Activated CD4-positive, alpha-beta T cell treated with anti-CD3 and anti-CD28 coated beads, Interleukin-2, amount 10 ng/mL, durations not matched to agents 24 days and 14 days (primary cell): ENCODE measurements at places on chromosomes 7 and 10. TPM values are rescaled to one million over a fixed set of nuclear protein-coding genes. Genes with fewer than 3 reads are reported as not detected.

DNA sequence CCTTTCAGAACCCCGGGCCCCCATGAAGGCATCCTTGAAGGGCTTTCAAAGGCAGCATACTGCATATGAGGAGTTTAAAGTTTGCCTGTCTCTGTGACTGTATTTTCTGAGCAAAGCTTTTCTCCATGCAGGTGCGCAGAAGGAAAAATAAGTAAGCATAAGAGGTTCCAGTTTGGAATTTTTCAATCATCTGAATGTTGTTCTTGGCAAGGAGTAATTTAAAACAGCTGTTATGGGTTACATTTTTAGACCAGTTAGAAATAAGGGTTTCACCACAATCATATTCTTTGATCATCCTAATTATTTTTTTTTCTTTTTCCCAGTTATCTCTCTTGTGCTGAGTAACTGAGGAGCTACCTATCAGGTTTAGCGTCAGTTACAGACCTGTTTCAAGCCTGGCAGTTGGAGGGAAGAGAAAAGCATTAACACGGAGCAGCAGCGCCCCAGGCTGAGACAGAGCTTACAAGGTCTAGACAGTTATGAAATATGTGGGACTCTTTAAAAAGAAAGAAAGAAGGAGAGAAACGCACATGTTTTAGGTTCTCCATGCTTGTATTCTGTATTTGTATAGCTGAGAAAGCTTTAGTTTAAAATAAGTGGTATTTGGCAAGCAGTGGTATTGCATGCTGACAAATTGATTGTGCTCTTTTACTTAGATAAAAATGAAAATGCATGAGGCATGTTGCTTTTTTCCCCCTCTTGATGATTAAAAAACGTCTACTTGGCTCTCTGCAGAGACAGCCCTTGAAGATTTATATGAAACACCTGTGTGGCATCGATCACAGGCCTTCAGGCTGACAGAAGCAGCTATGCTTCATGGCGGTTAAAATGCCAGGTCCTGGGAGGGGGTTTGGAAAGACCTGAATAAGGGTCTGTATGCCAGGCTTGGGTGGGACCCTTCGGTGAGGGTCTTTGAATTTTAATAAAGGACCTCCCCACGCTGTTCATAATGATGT lies 157.6 kb downstream of the GRK5 start:
- DNase-seq, result no peak

ADAMTS14 gene
- total RNA-seq, result 0.33 and 0.52 TPM in 2 replicates

GRCh38 chr7:113161050-113161449 lies 42.7 kb upstream of the SMIM30 start:
- no peak for DNase-seq

SSC4D gene
- 0.77 and 0.80 TPM in 2 replicates for total RNA-seq

DNA sequence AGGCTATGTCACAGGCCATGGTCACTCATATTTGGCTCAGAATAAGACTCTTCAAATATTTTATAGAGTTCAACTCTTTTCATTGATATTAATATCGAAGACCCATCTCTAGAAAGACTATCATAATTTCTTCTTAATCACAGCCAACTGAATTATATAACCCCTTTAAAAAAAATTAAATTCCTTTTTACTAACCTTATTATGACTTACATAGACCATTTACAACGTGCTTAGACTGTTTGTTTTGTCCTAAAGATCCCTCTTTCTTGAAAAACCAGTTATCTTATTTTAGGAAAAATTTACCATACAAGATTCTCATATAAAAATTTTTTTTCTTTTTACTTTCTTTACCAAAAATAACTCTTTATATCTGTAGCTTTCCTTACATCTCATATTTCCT lies 10.2 kb upstream of the TMEM254 start:
- DNase-seq, result no peak

SFTPA2 gene
- total RNA-seq, result not detected in 2 replicates

GRCh38 chr7:27689591-27690164 lies 27.0 kb upstream of the HIBADH start:
- peak; percentile 65 for DNase-seq

GRCh38 chr7:127755521-127755920 lies 103.5 kb downstream of the SND1 start:
- DNase-seq, result no peak

JAZF1 gene
- total RNA-seq, result 4.2 and 4.4 TPM in 2 replicates

DNA sequence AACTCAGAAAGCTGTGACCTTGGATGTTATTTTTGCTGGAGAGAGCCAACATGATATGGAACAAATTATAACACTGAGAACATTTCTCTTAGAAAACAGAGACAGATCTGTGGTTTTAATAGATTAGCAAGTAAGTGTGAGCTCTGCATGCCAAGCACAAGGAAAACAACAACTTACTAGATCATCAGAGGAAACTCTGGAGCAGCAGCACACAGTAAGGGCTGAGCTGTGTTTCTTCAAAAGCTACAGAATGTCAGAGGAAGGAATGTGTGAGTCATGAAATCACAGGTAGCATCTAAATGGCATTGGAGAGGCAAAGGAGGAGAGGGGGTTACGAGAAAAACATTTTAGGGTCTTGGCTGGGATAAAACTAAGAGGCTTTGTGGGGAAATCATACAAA lies 283.4 kb upstream of the FZD8 start:
- no peak for DNase-seq

DNA sequence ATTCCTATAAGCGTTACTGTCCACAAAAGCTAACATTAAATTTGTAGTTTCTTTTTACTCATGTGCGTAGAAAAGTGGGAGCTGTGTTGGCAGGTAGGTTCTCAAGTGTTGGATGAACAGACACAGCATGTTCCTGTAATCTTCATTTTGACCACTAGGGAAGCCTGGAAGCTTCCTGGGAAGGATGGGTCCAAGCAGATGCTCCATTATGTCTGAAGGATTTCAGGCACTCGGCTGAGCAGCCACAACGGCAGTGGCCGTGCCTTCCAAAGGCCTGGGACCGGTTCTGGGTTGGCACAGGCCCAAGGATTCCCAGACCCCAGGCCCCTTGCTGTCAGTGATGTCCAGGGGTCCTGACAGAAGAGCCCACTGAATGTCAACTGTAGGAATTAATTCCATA lies 386.3 kb downstream of the TNS3 start:
- no peak for DNase-seq

DNA sequence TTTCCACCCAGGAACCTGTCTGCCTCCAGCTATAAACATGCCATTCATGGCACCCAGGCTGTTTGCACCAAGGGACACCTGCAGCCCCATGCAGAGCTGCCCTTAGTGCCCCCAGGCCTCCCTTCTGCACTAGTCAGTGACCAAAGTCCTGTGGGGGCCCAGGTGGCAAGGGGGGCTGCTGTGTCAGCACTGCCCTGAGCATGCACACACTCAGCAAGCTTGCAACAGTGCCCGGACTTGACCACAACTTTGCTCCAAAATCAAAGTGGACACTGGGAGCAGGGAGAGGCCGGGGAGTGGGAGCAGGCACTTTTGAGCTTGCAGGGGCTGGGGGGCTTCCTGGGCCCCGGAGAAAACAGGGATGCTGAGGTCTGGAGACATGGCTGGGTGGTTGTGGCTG lies 192.9 kb upstream of the MBL2 start:
- no peak for DNase-seq

- DNase-seq, result no peak
Observed at GRCh38 chr10:80870282-80870681, 332.6 kb downstream of the SH2D4B start.

DNA sequence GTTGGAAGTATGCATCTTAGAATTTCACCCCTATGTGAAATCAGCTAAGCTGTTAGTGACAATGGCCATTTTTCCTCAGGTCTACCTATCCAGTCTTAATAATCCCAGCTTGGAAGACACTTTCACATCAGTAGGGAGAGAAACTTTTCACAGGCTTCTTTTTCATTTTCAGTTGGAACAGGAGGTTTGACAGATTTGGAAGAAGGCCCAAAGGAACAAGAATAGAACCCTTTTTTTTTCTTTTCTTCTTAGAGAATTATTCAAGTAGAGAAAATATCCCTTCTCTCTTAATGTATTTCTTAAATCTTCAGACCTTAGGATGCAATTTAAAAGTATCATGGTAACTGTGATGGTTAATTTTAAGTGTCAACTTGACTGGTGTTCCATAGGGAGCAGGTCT lies 410.5 kb upstream of the C7orf33 start:
- no peak for DNase-seq

- DNase-seq, result no peak
Observed at GRCh38 chr7:94580601-94581000, 71.0 kb downstream of the CASD1 start.

NEBL gene
- 0.42 and 0.59 TPM in 2 replicates for total RNA-seq

ITGA8 gene
- not detected in 2 replicates for total RNA-seq

DNA sequence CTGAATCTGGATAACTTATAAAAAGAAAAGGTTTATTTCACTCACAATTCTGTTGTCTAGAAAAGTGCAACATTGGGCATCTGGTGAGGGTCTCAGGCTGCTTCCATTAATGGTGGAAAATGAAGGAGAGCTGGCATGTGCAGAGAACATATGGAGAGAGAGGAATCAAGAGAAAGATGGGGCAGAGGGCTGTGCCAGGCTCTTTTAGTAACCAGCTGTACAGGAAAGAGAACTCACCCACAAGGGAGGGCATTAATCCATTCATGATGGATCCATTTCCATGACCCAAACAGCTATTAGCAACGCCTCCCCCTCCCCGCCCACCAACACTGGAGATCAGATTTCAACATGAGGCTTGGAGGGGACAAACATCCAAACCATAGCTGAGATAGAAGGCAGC lies 61.7 kb upstream of the LYZL1 start:
- DNase-seq, result no peak

RRP12 gene
- 99.4 and 106 TPM in 2 replicates for total RNA-seq

KIAA1217 gene
- total RNA-seq, result 1.7 and 2.0 TPM in 2 replicates

GRCh38 chr7:47300472-47301104 lies 281.3 kb downstream of the TNS3 start:
- no peak for DNase-seq

KNDC1 gene
- total RNA-seq, result 0.19 and 0.21 TPM in 2 replicates

- DNase-seq, result no peak
Observed at GRCh38 chr7:34156336-34156735, 251.0 kb downstream of the BMPER start.

SLC35G1 gene
- total RNA-seq, result 6.3 and 6.4 TPM in 2 replicates

DNA sequence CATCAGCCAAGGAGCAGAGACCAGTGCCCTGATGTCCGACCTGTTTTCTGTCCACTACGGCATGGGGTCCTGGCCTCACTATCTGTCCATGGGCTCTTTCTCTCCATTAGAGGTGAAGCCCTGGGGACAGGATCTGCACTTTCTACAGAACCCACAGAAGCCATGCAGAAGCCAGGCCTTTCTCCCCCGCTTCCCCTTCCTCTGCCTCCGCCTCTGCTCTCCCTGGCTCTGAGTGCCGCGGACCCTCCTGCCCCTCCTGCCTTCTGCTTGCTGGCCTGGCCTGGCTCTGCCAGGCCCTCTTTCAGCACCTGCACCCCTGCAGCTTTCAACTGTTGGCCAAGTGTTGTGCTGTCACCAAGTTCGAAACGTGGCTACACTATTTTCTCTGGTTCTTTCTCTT lies 439.8 kb upstream of the ZMIZ1 start:
- DNase-seq, result no peak

DNA sequence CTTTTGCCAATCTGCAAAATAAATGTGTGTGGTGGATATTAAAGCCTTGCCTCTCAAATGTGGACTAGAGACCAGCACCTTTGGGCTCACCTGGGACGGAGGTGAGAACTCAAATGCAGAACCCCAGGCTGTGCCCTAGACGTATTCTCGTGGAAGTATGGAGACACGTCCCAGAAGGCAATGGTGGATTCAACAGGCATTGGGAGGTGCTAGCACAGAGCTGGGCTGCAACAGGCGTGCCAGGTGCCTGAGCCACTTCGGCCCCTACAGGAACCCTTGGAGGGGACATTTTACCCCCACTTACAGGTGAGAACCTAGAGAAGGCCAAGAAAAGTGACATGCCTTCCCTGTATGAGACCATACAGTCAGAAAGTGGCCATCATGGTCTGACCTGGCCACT lies 12.2 kb downstream of the DDX56 start:
- no peak for DNase-seq

- DNase-seq, result no peak
Observed at GRCh38 chr7:111727905-111728634, 165.8 kb upstream of the IMMP2L start.

- no peak for DNase-seq
Observed at GRCh38 chr10:44263771-44264170, 121.1 kb downstream of the CXCL12 start.

GRCh38 chr7:17472518-17472917 lies 174.1 kb downstream of the AHR start:
- DNase-seq, result no peak

- DNase-seq, result no peak
Observed at GRCh38 chr10:113648478-113648877, 15.4 kb downstream of the NRAP start.

SMO gene
- 0.28 and 0.37 TPM in 2 replicates for total RNA-seq

- DNase-seq, result no peak
Observed at GRCh38 chr10:95522117-95522516, 39.1 kb downstream of the SORBS1 start.

LRRC18 gene
- total RNA-seq, result not detected in 2 replicates
